ENCODE measurements at places on chromosomes 2 and 18.

DNA sequence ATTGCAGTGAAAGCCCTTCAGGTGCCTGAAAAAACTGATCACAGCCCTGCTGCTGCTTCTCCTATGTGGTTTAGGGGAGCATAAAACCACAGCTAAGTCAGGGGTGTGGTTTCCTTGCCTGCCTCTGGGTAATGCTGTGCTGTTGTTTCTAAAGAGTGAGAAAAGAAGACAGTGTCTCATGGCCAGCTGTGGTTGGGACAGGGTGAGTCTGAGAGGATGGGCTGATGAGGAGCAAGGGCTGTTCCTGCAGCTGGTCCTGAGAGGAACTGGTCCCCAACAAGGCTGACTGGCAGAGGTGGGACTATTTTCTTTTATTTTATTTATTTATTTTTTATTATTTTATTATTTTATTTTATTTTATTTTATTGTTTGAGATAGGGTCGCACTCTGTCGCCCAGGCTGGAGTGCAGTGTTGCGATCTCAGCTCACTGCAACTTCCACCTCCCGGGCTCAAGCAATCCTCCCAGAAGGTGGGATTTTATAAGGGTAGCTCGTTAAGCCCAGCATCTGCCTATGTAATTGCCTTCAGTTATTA is 236.7 kb downstream of the FHOD3 start:
- DNase-seq: no peak

GRCh38 chr2:183269956-183270355 is 145.7 kb downstream of the NUP35 start:
- DNase-seq: no peak

- peak; percentile 26 for DNase-seq
These were observed 205.1 kb downstream of the TNS1 start for GRCh38 chr2:217797661-217798069.

GRCh38 chr2:188404341-188405004 is 112.8 kb downstream of the GULP1 start:
- DNase-seq: no peak

- DNase-seq: no peak
These were observed 10.1 kb upstream of the RIOK3 start for GRCh38 chr18:23442958-23443357.

- DNase-seq: no peak
These were observed 296.2 kb upstream of the NRP2 start for GRCh38 chr2:205386109-205386508.

DNA sequence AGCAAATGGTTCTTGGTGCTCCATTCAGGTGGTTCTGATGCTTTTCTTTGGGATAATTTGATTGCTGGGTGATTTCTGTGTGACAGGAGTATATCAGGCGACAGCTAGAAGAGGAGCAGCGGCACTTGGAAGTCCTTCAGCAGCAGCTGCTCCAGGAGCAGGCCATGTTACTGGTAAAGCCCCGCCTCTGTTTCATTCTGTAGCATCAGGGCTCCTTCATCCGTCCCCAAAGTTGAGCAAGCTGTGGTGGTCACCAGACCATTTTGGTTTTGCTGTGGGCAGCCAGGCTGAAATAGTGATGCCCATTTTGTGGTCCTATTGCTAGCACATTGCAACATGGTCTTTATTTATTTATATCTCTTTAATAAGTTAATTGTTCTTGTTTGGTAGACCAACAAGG is 132.8 kb upstream of the IL1R2 start:
- DNase-seq: no peak

Measured in RWPE1 (cell line).